Stimulated activated CD4-positive, alpha-beta T cell treated with anti-CD3 and anti-CD28 coated beads, Interleukin-15, amount 100 ng/mL, for 24 hours (primary cell): ENCODE measurements at places on chromosomes 16 and 17.

- DNase-seq = no peak
Observed at GRCh38 chr16:8646326-8647053, 25.0 kb downstream of the METTL22 start.

DNA sequence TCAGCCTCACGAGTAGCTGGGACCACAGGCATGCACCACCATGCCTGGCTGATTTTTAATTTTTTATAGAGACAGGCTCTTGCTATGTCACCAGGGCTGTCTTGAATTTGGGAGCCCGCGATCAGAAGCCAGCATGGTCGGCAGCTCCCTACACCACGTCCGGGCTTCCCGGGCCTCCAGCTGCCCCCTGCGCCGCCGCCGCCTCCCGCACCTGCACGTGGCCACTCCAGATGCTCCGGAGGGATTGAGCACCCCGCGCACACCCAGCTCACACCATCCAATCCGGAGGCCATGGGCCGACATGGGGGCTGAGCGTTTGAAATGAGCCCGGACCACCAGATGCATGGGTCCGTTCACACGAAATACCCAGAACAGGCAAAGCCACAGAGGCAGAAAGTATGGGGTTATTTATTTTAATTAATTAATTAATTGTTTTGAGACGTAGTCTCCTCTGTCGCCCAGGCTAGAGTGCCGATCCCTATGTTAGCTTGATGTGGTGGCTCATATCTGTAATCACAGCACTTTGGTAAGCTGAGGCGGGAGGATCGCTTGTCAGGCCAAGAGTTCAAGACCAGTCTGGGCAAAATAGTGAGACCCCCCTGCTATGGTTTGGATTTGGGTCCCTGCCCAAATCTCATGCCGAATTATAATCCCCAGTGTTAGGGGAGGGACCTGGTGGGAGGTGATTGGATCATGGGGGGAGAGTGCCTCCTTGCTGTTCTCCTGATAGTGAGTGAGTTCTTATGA lies 17.1 kb upstream of the PDXDC1 start:
- no peak for DNase-seq

DNA sequence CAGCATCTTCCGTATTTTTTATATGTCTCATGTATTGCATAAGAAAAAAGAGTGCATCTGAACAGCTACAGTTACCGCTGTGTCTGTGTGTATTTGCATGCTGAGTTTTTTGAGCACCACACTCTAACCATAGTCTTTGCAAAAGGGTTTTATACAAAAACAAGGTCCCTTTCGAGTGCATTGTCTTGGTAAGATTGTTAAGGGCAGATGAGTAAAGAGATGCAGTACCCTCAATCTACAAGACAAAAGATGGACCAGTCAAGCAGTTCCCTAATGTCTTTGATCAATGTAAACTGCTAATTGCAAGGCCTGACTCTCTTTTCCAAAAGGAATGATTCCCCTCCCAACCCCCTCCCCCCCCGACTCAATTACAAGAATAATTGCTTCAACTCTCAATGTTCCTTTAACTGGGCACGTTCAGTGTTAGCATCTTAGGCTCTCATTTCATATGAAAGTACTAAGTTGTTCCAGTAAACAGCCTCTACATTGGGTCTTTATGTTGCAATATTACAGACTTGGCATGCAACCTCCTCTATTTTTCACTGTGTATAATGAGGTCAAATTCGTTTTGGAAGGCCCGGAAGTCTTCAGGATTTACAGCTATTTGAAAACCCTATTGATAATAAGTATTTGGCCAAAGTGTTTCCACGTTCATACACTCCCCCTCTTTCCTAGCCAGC lies 471.4 kb upstream of the RBFOX1 start:
- no peak for DNase-seq

DNA sequence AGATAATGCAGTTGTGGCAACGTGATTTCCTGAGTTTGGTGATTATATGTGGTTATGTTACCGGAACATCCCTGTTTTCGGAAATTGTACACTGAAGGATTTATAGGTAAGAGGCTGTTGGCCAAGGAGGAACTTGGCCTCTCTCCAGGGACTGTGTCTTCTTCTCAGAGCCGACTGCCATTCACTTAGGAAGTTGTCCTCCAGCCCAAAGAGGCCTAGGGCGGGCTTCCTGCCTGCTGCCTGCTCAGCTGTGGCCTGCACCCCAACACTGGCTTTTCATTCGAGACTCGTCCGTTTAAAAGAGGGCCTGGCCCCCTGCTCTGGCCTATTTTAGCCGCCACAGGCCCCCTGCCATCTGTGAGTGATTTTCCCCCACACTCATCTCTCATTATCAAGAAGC lies 64.3 kb downstream of the ZDHHC7 start:
- no peak for DNase-seq
